Endothelial cell of coronary artery (primary cell): ENCODE measurements at places on chromosomes 16 and 17. TPM values are rescaled to one million over a fixed set of nuclear protein-coding genes. Genes with fewer than 3 reads are reported as not detected.

Gene DNAI2
- total RNA-seq, result not detected in 2 replicates

Gene ZNF205
- 22.9 and 23.2 TPM in 2 replicates for total RNA-seq

Gene CD300E
- total RNA-seq, result not detected in 2 replicates

Gene RNF227
- total RNA-seq, result 0.99 and 1.2 TPM in 2 replicates

Gene TEKT1
- not detected in 2 replicates for total RNA-seq
